D341Med (cell line): ENCODE measurements at places on chromosomes 4 and X.

DNA sequence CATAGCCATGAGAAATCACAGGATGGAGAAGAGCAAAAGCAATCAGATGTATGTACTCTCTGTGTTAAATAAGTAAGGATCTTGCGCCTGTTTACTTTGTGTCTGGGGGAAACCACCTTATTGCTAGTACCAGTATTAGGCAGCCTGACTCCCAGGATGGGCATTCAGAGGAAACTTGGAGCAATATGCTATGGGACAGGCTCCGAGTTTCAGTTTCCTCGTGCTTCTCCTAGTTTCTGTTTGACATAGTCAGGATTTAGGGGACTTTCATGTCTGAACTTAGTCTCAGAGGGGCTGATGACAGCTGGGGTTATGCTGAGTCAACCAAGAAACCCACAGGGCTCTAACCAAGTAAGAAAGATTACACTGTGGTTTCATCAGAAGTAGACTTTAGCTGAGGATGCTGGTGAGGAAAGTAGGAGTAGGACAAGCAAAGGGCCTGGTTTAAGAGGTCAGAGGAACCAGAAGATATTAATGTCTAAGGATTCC, 13.5 kb downstream of the NSUN7 start:
- no peak for DNase-seq

- no peak for DNase-seq
These were observed 215.9 kb downstream of the MID1 start for GRCh38 chrX:10404436-10404835.

DNA sequence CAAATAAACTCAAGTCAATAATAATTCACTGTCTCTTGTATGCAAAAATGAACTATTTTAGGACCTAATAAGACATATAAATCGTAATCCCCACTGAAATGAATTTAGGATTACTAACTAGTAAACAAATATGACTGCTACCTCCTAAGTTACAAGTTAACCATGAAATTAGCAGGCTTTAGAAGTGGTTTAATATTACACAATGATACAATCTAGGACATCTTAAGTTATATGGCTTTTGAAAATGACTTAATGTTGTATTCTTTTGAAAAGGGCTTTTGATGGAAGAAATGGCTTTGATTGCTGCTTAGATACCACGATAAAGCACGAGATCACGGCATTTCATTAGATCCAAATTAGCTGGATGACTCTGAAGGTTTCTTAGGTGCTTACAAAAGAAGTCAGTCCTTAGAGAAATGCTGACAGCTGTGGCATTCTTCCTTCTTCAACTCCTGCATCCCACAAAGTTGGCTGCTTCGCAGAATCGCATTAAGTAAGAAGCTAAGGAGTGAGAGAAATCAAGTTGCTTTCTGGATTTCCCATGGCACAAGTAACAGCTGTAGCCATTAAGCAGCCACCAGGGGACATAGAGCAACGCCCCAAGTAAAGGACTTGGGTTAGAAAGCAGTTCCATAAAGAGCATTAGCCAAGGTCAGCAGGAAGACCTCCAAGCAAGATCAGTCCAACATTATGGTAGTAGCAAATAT, 6.9 kb downstream of the SLC10A7 start:
- peak; percentile 27 for DNase-seq

GRCh38 chr4:15182600-15183220, 180.4 kb downstream of the CPEB2 start:
- DNase-seq: no peak

DNA sequence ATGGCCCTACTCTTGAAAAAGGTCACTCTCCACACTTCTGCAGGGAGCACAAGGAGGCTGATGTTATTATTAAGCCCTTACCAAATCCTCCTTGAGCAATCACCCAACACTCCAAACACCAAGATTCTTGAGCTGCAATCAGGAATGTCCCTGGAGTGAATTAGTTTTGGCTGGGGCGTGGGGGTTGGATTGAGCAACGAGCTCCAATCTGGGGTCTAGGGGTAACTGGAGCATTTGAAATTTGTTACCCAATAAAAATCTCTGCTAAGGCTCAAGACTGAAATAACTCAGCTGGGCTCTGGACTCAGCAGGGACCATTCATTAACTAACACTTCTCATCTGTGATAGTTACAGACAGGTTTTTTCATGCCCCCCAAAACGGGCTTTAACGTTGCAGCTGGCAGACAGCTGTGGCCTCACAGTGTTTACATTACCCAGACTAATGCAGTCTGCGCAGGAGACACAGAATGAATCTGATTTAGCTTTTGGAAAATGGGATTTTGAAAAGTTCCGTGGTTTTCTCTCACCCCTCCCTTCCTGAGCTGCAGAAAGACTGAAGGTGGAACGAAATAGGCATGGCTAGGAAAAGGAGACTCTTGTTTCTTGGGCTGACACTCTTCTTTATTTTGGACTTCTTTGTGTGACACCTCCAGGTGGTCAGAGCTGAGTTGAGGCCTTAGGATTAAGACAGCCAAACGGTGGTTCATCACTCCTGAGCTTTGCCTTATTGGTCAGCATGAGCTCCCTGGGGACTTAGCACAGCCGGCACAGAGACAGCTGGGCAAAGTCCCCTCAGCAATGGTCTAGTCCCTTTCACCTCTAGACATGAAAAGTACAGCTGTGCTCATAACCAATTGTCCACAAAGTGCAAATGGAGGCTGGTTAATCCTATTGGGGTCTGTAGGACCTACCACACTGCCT, 26.6 kb downstream of the PLAC1 start:
- DNase-seq: no peak

DNA sequence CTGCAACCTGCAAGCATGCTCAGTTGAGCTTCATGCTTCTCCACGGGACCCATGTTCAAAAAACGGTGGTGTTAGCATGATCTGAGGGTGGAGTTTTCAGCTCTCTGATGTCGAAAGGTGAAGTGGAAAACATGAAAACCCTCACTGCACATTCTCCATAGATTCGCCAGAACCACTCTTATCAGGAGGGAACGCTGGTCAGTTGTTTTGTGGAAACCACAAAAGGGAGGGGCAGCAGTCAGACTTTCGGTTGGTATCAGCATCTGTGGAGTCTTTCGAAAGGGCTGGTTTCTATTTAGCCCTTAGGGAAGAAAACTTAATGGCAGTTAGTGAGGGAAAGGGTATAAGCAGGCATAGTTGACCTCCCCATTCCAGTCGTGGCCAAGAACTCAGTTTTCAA, 12.6 kb downstream of the PPA2 start:
- no peak for DNase-seq

DNA sequence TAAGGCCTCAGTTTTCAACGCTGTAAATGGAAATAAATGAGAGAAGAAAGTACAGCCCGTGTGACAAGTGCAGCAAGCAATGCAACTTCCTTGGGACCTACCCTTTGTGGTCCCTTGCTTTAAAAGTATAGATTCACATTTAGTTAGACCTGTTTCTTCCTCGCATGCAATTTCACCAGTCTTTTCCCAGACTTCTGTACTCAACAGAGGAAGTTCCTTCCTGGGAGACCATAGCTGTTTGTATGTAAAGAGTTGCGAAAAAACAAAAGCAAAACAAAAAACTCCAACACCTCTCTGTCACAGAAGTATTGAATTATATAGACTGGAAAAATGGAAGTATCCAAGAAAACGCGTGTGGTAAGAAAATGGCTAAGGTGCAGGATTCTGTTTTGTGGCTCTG, 1.1 kb upstream of the IRF2 start:
- no peak for DNase-seq

DNA sequence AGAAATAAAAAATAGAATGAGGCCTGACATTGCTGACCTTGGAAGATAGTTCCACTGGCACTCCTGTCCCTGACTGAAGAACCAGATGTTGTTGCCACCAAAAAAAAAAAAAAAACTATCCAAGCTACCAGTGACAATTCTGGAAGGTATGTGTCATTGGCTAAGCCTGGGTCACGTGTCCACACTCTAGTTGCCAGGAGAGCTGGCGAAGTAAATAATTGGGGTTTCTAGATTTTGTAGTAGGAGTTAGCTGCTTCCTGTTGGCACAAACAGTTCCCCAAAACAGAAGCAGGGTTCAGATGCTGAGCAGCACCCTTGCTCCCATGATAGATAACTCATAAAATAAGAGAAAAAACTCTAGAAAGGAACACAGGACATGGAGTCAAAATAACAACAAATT, 20.5 kb downstream of the MND1 start:
- DNase-seq: no peak

DNA sequence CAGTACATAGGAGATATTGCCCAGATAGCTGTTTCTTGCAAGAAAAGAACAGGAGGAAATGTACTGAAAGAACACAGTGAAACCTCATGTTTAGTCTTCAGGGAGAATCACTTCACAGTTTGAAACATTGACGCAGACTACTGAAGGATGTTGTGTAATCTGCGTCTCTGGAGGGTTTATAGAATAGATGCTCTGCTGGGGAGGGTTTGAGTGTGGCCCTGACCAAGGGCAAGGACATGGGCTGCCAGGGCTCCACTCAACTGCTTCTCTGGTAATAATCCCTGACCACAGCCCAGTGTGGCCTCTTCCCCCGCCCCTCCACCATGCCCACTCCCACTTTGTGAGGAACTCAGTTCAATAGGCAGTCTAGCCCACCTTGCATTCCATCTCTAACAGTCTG, 15.8 kb upstream of the ACE2 start:
- no peak for DNase-seq

DNA sequence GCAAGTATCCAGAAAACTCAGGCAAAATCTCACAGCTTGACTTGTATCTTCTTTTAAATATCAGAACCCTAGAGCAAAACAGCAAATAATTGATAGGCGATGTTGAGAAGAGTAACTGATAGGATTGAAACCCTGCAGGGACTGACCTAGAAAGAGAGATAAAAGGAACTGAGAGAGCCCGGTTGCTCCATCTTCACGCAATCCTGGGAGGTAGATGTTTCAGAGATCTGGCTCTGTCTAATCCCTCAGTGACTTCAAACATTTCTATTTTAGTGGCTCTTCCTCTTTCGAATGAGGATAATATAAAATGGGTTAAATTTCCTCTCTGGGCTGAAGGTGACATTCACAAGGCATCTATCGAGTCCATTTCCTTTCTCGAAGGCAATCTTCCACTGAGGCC, 39.3 kb upstream of the RPL34 start:
- DNase-seq: no peak

DNA sequence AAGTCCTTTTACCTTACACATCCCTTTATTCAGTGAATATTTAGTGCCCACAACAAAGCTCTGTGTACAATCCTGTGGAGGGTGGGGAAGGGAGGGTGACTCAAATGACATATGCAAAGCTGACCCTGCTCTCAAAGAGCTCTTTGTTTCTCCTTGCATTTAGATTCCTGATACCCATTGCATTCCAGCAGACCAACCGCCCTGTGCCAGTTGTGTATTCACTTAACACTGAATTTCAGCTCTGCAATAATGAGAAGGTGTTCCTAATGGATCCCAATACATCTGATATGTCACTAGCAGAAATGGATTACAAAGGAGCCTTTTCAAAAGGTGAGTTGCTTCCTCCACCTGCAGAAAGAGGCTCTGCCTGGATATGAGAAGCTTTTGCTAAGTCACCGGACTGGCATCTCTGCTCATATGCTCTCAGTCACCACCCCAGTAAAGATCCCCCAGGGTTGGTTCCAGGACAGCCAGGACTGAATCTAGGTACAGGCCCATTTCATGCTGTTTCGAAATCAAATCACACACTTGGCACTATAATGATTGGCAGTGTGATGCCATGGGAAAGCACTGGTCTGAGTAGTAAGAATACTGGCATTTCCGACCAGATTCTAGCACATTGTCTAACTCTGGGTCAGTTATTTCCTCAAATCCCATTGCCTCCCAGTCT, 17.1 kb upstream of the ANXA3 start:
- no peak for DNase-seq

- no peak for DNase-seq
These were observed 667.7 kb upstream of the SLIT2 start for GRCh38 chr4:19583827-19584569.

DNA sequence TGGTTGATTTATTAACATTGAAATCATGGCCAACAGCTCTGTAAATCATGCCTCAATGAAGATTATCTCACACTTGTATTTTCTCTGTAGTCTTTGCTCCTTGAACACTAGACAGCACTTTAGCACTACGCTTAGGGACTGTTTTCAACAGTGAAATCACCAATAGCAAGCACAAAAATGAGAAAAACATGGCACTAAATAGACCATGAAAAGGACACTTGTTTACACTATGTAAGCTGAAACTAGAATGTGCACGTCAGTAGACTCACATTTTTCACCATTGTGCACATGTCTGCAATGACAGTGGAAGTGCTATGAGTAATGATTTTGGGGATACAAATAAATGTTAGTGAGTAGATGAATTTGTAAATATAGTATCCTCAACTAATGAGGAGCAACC, 3.1 kb downstream of the BMP2K start:
- no peak for DNase-seq

DNA sequence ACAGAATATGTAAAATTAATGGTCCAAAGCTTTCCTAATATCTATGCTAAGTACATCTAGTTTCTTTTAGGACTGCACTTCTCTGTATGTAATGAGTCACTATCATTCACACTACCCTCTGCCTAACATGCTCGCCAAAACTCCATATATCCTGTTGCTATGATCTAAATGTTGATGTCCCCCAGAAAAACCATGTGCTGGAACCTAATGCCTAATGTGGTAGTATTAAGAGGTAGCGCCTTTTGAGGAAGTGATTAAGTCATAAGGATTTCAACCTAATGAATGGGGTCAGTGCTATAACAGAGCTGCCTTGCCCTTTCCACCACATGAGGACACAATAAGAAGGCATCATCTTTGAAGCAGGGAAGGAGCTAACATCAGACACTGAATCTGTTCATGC, 34.9 kb upstream of the NFKB1 start:
- DNase-seq: no peak

GRCh38 chrX:97844943-97845342, 961.2 kb downstream of the RPA4 start:
- DNase-seq: no peak

DNA sequence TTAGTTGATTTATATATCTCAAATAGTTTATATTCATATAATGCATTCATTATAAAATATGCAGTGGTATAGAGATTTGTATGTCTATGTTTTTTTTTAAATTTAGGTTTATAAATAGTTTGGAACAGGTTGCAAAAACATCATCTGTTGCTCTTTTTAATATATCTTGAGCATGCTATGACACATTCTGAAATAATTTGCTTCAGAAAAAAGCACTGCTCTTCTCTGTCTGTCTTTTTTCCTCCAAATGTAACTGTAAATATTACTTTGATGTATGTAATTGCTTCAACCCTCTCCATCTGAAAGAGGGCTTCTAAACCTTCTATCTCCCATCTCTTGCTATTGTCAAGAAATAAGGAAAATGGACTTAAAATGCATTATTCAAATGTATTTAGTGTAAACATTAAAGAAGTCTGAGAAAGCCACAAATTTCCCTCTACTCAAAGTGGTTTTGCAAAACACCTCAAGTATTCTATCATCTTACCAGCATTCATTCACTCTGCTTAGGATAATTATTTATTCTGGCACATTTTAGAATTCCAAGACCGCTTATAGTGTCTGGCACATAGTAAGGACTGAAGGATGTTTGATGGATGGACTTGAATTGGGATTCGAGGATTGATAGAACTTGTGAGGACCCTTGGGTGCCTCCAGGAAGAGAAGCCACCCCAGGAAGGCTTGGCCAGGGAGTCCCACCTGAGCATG, 87.8 kb downstream of the CLNK start:
- no peak for DNase-seq

GRCh38 chr4:68463796-68464195, 16.5 kb downstream of the TMPRSS11E start:
- no peak for DNase-seq

- DNase-seq: no peak
These were observed 152.9 kb downstream of the POLA1 start for GRCh38 chrX:24846550-24847150.

GRCh38 chr4:107647591-107647990, 72.4 kb downstream of the PAPSS1 start:
- DNase-seq: no peak

- DNase-seq: no peak
These were observed 21.8 kb upstream of the FTHL17 start for GRCh38 chrX:31093639-31093975.

- no peak for DNase-seq
These were observed 33.2 kb upstream of the LDB2 start for GRCh38 chr4:16931339-16932305.
